ENCODE measurements at places on chromosomes 12 and 14. TPM values are rescaled to one million over a fixed set of nuclear protein-coding genes. Genes with fewer than 3 reads are reported as not detected.

GRCh38 chr12:56257491-56258067 lies 605 bp downstream of the ANKRD52 start:
- DNase-seq, result peak; percentile 63
- H3K4me3 ChIP-seq, result peak overlapping the region; percentile 96
- no peaks in the 10 kb centered on the region for H3K27me3 ChIP-seq
- peaks cover 8% of the 10 kb centered on the region for H3K36me3 ChIP-seq

CLECL1 gene
- total RNA-seq, result 0.40 TPM

TPCN1 gene
- total RNA-seq, result 55.5 TPM

DNA sequence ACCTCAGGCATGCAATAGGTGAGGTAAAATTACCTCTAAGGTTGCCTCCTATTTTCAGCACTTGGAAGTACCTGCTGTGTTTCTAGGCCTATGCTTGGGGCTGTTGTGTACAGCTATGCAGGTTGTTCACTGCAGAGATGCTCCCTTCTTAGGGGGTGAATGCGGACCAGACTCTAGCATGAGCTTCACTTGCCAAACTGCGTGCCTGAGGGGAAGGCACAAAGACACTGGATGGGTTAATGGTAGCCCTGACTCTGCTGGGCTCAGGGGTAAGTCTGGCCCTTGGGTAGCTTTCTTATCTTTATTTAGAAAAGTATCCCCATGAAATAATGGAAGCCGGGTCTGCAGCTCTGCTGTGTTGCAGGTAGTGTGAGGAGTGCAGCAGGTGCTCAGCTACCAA lies 35.7 kb downstream of the B4GALNT3 start:
- no peaks in the 10 kb centered on the region for H3K27me3 ChIP-seq

DNA sequence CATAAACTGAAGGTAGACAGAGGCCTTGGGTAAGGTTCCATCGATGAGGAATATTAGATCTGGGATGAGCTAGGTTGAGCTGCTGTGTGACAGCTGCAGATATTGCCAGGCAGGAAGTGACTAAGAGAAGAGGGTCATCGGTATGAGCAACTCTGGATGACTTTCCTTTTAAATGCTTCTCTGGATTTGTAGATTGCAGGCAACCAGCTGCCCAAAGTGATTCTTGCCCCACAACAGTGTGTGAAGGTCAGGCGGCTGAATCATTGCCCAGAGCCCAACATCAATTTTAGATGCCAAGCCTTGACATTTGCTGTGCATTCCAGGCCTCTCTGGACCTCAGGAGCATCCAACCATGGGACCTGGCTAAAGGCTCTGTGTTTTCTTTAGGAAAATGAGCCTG lies 255.9 kb downstream of the DPF3 start:
- no peaks in the 10 kb centered on the region for H3K27me3 ChIP-seq
- no peak overlapping the region for H3K4me3 ChIP-seq
- no peaks in the 10 kb centered on the region for H3K4me1 ChIP-seq
- no peak overlapping the region for H3K27ac ChIP-seq
- DNase-seq, result no peak

DNA sequence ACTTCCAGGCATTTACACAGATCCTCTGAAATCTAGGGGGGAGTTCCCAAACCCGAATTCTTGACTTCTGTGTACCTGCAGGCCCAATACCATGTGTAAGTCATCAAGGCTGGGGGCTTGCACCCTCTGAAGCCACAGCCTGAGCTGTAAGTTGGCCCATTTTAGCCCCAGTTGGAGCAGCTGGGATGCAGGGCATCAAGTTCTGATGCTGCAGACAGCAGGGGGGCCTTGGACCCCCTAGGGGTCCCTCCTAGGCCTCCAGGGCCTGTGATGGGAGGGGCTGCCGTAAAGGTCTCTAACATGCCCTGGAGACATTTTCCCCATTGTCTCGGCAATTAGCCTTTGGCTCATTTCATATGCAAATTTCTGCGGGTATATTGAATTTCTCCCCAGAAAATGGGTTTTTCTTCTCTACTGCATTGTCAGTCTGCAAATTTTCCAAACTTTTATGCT lies 59.5 kb downstream of the LRIG3 start:
- H3K36me3 ChIP-seq, result no peaks in the 10 kb centered on the region
- no peaks in the 10 kb centered on the region for H3K27me3 ChIP-seq
- H3K27ac ChIP-seq, result peak overlapping the region; percentile 44
- DNase-seq, result no peak
- no peak overlapping the region for H3K4me3 ChIP-seq

APOF gene
- not detected for total RNA-seq

DNA sequence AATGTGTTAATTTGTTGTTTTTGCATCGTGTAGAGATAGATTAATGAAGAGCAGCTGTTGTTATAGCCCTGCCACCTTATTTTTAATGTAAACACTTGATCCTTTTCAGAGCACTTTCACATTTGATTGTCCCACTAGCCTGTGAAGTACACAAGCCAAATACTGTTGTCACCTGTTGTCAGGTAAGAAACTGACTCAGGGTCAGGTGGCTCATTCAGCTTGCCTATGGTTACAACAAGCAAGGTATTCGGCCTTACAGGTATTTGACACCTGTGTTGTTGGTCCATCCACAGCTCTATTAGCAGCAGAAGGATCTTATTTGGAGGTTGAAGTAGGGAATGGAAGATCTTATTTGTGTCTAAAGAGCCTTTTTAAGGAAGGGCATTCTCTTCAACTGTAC lies 108.9 kb downstream of the GPR135 start:
- peaks cover 5% of the 10 kb centered on the region for H3K36me3 ChIP-seq
- peaks cover 13% of the 10 kb centered on the region for H3K4me1 ChIP-seq
- no peak overlapping the region for H3K27ac ChIP-seq
- no peaks in the 10 kb centered on the region for H3K27me3 ChIP-seq
- no peak for DNase-seq
- no peak overlapping the region for H3K4me3 ChIP-seq

SLC25A29 gene
- 28.6 TPM for total RNA-seq

GRCh38 chr14:61342486-61342885 lies 21.1 kb downstream of the PRKCH start:
- H3K4me1 ChIP-seq, result no peaks in the 10 kb centered on the region
- H3K27ac ChIP-seq, result no peak overlapping the region
- H3K36me3 ChIP-seq, result no peaks in the 10 kb centered on the region
- H3K27me3 ChIP-seq, result no peaks in the 10 kb centered on the region
- H3K4me3 ChIP-seq, result no peak overlapping the region

DNA sequence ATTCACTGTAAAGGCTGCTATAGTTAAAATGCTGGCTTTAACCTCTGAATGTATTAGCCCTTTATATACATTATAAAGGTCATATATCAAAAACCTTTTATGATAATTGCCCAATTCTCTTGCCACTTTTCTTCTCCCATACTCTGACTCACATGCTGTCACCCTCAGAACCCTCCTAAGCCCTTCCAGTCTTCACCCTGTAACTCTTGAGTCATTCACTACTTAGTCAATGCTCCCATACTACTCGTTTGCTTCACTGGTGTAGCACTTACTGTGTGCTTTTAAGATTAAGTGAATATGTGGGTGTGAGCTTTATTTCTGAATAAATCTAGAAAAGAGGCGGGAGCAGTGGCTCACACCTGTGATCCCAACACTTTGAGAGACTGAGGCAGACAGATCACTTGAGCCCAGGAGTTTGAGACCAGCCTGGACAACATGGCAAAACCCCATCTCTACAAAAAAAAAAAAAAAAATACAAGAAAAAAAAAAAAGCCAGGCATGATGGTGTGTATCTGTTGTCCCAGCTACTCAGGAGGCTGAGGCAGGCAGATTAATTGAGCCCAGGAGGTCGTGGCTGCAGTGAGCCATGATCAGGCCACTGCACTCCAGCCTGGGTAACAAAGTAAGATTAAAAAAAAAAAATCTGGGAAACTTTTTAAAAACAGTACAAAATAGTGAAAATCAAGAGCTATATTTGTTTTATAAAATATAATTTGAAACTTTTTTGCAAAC lies 37.6 kb downstream of the SPATA7 start:
- H3K36me3 ChIP-seq, result no peaks in the 10 kb centered on the region
- no peak overlapping the region for H3K4me3 ChIP-seq
- no peak for DNase-seq
- no peak overlapping the region for H3K27ac ChIP-seq
- H3K27me3 ChIP-seq, result no peaks in the 10 kb centered on the region
- H3K4me1 ChIP-seq, result no peaks in the 10 kb centered on the region

GRCh38 chr14:76776428-76777251 lies 15.4 kb downstream of the VASH1 start:
- no peaks in the 10 kb centered on the region for H3K36me3 ChIP-seq
- H3K4me3 ChIP-seq, result no peak overlapping the region
- DNase-seq, result no peak

LRRC23 gene
- 7.3 TPM for total RNA-seq

GRCh38 chr12:7042842-7043241 lies 17.7 kb upstream of the C1S start:
- no peak for DNase-seq
- H3K27me3 ChIP-seq, result no peaks in the 10 kb centered on the region
- no peak overlapping the region for H3K27ac ChIP-seq
- H3K36me3 ChIP-seq, result no peaks in the 10 kb centered on the region
- no peaks in the 10 kb centered on the region for H3K4me1 ChIP-seq

ERBB3 gene
- total RNA-seq, result 206 TPM

DNA sequence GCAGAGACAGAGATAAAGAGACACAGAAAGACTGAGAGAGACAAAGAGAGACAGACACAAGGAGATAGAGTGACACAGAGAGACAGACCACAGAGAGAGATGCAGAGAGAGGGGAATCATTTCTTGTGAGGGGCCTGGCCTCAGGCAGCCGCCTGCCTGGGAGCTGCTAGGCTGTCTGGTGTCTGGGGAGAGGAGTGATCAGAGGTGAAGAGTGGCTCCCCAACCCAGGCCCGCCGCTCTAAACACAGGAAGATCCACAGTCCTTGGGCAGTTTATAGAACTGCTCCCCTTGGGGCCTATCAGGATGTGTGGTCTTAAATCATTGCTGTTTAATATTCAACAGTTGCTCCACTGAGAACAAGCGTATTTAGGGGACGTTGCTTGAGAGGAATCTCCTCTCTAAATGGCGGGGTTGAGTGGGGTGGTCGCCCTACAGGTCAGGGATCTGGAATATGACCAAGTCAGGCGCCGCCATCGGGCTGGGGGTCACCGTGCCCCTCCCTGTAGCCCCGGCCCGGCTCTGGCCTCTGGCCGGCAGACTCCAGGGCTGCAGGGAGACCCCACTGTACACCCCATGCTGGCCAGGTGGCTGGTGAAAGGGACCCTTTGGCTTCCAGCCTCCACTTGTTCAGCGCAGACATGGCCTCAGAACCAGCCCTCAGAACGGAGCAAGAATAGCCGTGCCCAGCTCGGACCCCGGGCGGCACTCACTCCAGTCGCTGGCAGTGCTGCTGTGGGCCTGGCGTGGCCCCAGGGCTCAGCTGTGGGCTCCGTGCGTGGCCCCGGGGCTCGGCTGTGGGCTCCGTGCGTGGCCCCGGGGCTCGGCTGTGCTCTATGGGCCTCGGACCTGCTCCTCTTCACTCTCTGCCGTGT lies 89.4 kb downstream of the GALNT9 start:
- DNase-seq, result no peak
- H3K4me1 ChIP-seq, result no peaks in the 10 kb centered on the region
- H3K27me3 ChIP-seq, result no peaks in the 10 kb centered on the region
- no peak overlapping the region for H3K4me3 ChIP-seq
- H3K27ac ChIP-seq, result no peak overlapping the region
